ENCODE measurements at places on chromosomes 7 and 10. TPM values are rescaled to one million over a fixed set of nuclear protein-coding genes. Genes with fewer than 3 reads are reported as not detected.

MYL10 gene
- polyA plus RNA-seq = not detected

RHOBTB1 gene
- polyA plus RNA-seq = 4.8 TPM

HOXA11 gene
- not detected for polyA plus RNA-seq

NYAP1 gene
- polyA plus RNA-seq = 0.39 TPM

- DNase-seq = no peak
Measured at GRCh38 chr10:108849688-108850087, 1073.6 kb downstream of the XPNPEP1 start.

GRCh38 chr7:77958436-77958835, 159.9 kb downstream of the PHTF2 start:
- no peak for DNase-seq

DNA sequence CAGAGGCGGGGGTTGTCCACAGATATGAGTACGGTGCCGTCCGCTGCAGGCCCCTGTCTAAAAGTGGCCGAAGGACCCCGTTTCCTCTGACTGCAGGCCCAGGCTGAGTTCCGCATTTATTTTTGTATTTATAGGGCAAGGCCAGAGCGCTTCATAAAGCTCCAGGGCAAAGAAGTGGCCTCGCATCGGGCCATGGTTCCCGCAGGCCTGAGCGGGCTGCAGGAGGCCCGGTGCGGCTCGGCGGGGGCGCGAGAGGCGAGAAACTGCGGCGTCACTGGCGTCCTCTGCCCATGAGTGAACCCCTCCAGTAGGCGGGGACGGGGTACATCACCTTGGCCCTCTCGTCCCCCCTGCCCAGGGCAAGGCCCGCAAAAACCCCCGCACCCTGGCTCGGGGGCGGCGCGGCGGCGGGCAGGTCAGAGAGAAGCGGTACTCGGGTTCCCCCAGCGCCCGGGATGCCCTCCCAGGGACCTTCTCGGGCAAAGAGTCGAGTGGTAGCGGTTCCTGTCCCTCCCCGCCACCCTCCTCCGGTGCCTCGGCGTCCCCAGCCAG, 355.7 kb downstream of the DNAJB6 start:
- no peak for DNase-seq

DNA sequence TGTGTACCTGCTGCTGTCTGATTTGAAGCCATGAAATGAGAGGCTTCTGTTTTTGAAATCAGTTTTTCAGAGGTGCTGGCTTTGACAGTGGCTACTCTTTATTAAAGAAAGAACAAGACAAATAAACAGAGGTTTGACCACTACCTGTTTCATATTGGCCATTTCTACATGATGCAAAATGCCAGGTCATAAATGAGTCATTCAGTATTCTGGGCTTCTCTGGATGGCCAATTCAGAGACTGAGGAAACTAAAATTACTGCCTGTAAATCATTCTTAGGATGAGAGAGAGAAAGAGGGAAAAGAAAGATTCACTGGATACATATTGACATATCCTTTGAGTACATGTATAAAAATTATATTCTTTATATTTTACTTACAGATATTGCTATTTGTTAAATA, 303.3 kb upstream of the ETV1 start:
- no peak for DNase-seq
